ENCODE measurements at places on chromosomes 7 and 10.

DNA sequence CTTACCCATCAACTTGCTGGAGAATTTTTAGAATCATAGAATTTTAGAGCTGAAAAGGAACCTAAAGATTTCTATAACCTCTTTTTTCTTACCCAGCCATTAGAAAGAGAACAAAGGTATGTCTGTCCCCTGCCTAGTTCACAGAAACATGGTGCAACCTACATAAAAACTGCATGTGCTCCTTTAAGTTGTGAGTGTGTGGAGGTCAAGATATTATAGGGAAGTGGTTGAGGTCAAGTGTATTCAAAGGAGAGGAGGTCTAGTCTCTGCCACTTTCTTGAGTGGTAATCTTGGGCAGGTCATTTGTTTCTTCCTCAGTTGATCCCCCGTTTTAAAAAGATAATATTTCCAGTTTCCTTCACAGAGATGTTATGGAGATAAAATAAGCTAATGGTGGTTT, 6.4 kb downstream of the UBTD1 start:
- no peak for DNase-seq

DNA sequence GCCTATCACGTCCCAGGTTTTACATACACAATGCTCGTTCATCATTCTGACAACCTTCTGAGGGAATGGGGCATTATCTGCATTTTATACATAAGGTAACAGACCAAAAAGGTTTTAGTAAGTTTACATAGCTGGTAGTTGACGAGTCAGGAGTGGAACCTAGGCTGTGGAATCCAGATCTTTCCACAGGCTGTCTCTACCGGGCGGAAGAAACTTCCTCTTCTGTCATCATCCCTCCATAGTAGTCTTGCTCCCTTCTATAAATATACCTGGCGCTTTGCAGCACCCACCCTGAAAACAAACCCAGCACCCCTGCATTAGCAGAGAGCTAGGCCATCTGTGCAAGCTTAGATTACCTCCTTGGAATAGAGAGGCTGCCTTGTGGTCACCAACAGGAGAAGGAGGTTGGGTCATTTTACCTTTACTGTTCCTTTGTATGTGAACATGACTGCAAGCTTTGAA, 1.3 kb downstream of the TSPAN13 start:
- DNase-seq = no peak

DNA sequence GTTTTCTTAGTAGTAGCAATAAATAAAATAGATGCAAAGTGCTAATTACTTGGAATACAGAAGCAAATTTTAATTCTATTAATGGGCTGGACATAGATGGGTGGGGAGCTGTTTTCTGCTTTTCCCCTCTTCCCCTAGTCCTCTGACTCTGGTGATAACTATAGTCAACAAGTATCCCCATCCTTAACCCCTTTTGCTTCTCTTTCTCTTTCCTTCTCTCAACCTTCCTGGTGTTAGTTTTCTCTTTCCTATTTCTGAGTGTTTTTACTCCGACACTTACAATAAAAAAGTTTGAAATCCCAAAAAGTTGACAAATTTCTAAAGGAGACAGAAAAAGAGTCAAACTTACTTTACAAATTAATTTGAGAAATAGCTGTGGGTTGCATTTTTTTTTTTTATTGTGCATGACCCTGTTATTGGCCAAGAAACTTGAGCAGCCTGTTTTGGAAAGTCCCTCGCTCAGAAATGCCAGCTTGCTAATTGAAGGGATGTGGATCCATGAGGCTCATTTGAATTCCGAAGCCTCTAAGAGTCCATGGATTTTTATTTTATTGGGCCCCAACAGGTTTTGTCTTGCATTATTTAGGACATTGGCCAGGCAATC, 2.4 kb downstream of the FAS start:
- DNase-seq = no peak

- no peak for DNase-seq
These were observed 34.5 kb downstream of the DOCK1 start for GRCh38 chr10:126939706-126940105.

DNA sequence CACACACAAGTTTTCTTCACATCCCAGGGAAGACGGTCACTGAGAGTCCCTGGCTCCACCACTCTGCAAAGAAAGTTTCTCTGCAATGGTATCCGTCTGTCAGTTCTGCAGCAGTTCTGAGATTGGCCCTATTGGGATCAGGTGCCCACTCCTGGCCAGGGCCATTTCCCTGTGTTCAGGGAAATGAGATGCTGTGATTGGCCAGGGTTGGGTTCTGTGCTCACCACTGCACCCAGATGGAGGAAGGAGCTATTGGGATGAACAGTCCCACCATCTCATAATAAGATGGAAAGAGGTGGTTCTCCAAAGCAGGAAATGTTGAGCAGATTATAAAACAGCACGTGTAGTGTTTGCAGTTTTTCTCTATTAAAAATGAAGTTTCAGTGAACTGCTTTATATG, 13.3 kb upstream of the PIP4K2A start:
- no peak for DNase-seq

DNA sequence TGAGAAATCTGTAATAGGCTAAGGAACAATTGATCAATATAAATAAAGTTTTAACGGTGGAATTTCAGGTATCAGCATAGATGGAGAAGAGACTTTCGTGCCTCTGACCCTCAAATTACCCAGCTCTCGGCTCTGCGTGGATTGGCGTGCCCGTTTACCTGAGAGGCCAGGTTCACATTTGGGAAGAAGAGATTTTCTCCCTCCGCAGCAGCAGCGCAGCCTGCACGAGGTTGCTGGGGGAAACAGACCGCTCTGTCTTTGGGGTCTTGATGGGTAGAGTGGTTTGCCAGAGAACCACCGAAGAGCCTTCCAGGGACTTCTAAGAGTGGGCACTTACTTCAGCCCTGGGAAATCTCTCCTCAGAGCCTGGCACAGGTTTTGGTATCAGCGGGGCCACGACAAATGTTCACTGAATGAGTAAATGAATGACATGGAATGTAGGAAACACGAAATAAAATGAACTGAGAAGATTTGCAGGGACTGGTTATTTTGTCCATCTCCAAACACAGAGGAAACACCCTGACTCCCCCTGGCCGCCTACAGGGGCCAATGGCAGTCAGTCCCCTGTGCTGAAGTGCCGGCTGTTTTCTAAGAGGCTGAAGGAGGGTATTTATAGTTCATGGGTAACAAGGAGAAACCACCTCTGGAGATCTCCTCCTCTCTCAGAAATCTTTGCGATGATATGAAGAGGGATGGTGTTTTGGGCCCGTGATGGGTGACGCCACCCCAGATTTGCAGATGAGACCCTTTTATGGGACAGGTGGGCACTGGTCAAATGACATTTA, 338.5 kb downstream of the ADARB2 start:
- DNase-seq = no peak

DNA sequence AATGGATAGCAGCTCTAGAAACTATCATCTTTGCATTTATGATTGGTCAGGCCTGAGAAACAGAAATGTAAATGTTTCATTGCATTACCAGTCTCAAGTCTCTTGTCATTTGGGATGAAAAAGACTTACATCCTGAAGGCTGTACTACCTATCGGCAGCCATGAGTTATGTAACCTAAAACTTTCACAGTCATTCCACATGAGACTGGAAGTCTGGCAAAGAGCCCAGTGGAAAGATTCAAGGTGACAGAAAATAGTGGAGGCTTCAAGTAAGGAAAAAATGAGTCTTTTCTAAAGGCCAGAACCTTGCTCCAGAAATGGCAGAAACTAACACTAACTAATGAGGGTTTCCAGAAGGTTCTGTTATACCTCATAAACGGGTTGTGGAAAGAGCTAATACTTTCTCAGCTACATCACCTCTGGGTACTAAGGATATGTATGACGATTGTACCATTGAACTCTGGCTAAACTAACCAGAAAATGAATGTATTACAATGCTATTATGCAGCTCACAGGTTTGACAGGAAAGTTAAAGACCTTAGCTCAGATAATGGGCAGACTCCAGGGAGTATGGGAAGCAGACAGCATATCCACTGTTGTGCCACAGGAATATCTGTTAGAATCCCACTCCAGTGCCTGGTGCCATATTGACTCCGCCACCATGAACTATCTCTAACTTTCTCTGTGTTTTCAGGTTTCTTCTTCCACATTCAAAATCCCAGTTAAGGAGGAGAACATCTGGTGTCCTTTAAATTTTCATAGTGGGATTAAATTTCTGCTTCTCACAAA, 41.7 kb upstream of the DYNC1I1 start:
- DNase-seq = no peak

- no peak for DNase-seq
These were observed 8.0 kb downstream of the PDGFA start for GRCh38 chr7:511476-512145.

DNA sequence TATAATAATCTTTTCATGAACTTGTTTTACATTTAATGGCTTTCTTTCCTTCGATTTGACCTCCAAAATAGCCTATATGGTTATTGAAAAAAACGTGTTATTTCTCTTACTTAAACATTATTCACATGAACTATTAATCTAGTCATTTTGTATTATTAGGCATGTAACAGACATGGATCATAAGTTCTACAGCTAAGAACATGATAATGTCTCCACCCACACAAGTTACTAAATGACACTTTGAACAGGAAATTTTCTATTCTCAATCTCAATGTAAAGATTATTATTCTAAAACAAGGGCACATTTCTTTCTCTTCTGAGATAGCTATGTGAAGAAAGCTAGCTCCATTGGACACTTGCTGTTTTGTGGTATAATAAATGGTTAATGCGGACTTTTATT, 10.0 kb downstream of the LAMB4 start:
- no peak for DNase-seq

GRCh38 chr7:121196286-121196685, 132.5 kb upstream of the WNT16 start:
- no peak for DNase-seq

GRCh38 chr7:101826081-101826835, 8.8 kb downstream of the CUX1 start:
- no peak for DNase-seq

GRCh38 chr10:59234816-59235429, 58.5 kb downstream of the PHYHIPL start:
- no peak for DNase-seq

DNA sequence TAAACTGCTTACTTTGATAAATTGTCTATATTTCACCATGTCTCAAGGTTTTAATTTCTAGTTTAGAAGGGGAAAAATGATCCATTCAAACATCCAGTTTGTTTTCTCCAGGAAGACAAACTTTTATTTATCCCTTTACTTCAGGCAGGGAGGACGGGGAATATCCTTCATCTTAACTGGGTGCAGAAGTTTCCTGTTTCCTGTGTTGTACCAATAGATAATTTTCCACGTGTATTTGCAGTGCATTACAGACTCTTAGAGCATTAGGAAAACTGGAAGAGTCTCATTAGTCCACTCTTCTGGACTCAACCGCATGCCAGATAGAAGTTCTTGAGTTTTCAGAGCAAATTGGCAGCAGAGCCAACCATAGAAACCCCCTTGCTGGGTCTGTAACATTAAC, 39.4 kb upstream of the PIP4K2A start:
- DNase-seq = no peak

DNA sequence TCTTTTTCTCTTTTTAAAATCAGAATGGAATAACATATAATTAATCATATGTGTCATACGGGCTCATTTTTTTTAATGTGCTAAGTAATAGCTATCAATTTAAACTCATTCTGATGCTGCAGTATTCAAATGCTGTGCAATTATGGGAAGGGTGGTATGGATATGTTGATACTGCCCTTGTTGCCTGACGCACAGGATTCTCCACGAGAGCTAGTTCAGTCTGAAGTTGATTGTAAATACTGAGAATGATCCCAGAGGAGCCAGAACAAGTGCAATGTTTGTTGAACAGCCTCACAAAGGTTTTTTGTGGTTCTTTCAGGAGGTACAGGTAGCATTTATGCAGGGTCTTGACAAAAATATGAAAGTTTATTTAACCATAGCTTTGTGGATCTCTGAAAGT, 13.4 kb downstream of the NPY start:
- no peak for DNase-seq

GRCh38 chr10:89114846-89115625, 92.1 kb downstream of the CH25H start:
- no peak for DNase-seq

GRCh38 chr7:28749638-28750037, 208.5 kb downstream of the TRIL start:
- DNase-seq = no peak

GRCh38 chr10:75408911-75409885, 7.6 kb upstream of the ZNF503 start:
- DNase-seq = no peak

Measured in effector memory CD4-positive, alpha-beta T cell (primary cell).